ENCODE measurements at places on chromosomes 12 and 14. TPM values are rescaled to one million over a fixed set of nuclear protein-coding genes. Genes with fewer than 3 reads are reported as not detected.

DNA sequence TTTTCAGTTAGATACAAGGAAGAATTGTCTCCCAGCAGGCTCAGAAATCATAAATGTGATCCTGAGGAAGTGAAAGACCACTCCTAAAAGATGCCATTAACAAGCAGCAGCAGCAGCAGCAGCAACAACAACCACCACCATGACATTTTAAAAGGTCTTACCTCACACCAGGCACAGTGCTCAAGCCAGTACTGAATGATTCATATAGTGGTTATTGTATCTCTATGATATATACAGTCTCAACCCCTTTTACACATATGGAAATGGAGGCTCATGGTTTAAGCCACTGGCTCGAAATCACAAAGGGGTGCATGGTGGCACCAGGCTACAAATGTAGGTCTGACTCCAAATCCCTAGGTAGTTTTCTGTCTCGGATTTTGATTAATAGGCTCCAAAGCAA is 126.9 kb downstream of the KTN1 start:
- DNase-seq = no peak

DNA sequence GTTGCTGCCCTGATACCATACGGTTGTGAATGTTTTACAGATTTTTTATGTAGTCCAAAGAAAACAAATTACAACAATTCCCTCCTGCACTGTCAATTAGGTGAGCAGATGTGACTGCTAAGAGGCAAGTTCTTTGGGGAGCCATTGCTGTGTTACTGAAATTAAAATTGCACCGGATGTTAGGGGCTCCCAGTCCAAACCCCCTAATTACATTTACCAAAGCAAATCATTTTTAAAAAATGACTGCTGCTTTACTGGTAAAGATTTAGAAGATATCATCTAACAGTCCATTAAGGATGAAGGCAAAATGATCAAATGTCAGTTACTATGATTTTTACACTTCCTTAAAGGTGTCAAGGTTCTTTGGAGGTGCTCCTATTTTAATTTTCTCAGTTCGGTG is 70.1 kb upstream of the CSRP2 start:
- DNase-seq = no peak

- DNase-seq = no peak
Observed at GRCh38 chr12:75756771-75757170, 245.4 kb upstream of the KRR1 start.

The TAS2R31 gene
- 3.3 TPM for total RNA-seq

GRCh38 chr14:34003691-34004090 is 52.8 kb upstream of the EGLN3 start:
- DNase-seq = no peak

DNA sequence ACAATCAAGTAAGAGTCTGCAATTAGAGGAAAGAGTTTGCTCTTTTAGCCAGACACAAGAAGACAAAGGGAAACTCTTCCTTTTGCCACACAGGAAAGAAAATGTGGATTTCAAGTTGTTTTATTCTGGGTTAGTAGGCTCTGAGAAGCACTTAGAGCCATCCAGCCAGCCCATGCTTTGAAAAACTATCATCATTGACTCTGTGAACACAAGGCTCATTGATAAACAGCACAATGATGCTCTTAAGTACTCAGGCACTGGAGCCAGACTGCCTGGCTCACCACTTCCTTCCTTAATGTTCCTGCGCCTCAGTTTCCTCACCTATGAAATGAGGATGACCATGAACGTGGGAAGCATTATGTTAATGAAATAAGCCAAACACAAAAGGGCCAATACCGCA is 150.2 kb upstream of the EEA1 start:
- DNase-seq = no peak

DNA sequence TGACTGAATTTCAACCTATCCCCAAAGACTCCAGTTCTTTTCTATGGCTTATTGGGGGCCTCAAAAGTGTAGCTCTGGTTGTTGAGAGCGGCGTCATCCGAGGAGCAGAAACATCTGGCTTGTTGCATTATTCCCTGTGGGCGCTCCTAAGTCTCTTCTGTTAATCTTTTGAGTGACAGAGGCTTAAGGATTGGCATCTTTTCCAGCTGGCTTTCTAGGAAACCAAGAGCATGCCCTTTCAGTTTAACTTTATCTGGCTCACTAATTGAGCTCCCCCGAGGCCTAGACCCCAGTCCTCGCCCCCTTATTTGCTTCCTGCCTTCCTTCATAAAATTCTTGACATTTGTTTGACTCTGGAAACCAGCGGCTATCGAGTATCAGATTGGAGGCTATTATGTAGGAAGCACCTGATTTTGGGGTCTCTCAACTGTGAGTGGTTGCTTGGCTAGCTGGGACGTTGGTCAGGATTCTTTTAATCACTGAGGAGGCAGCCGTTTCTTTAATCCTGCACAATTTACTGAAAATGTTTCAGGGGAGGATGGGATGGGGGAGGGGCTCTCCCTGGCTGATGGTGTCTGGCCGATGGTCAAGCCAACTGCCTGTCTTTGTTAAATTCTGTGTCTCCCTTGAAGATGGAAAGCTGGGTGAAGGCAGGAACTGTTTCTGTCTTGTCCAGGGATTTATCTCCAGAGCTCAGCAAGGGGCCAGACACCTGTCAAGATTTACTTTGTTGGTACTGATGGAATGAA is 3.1 kb downstream of the SMOC1 start:
- no peak for DNase-seq

The NPAS3 gene
- 0.37 TPM for total RNA-seq

GRCh38 chr14:99426265-99426664 is 54.4 kb downstream of the SETD3 start:
- no peak for DNase-seq

- DNase-seq = no peak
Observed at GRCh38 chr14:31568161-31568560, 7.0 kb downstream of the NUBPL start.

The TAS2R13 gene
- total RNA-seq = 1.9 TPM

DNA sequence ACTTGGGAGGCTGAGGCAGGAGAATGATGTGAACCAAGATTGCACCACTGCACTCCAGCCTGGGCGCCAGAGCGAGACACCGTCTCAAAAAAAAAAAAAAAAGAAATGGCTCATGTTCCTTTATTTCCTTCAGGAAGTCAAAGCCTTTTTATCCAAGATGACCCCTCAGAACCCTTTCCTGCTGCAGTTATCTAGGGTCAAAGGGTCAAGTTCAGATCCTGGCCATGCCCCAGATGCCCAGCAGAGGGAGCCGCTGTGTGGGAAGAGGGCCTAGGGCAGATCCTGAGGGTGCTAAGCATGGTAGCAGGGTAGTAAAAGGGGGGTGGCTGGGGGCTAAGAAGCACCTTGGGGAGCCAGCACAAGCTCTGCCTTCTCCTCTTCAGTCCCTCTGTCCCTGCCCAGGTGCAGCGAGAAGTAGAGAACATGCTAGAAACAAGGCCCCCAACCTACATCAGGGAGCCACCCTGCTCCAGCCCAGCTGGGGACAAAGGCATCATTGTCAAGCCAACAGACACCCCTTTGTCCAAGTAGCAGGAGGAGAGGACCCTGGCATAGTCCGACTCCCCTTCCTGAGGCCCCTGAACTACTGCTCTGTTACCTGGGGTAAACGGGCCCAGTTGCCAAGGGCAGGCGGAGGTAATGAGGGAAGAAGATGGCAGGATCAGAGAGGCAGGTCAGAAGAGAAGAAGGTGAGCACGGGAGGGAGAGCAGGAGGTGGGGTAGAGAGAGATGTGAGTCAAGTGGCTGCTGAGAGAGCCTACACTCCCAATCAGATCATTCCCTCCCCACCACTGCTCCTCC is 6.5 kb downstream of the NFE2 start:
- DNase-seq = peak; percentile 74

DNA sequence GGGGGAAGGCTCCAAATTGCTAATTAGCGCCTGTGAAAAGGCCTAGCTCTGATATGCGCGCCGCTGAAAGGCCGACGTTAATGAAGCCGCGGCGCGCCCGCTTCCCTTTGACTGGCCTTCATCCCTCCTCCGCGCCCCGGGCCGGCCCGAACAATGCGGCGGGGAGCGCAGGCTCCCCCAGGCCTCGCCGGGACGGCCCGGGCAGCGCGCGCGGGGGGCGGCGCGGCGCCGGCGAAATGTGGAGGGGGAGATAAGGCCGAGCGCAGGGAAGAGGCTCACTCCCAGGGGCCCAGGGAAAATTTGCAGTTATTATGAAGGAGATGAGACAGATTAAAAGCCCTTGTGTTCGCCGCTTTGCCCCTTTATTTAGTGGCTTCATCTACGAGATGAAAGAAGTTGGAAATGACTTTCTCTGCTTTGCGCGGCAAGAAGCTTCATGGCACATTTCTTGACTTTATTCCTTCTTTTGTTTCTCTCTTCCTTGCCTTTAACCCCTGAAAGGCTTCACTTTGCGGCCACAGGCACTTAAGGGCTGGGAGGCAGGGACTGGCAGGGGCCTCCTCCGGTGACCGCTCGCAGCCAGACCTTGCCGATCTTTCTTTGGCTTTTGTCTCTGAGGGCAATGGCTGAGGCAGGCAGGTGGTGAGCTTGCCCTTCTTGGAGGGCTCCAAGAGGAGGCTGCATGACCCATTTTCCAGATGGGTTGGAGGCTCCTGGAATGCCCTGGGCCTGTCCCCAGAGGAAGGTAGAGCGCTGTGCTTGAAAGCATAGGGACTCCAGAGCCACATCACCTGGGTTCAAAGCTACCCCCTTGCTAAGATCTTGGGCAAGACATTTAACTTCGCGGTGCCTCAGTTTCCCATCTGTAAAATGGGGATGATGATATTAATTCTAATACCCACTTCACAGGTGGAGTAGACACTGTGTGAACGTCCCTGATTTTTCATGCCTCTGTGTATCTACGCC is 12.7 kb upstream of the GPATCH2L start:
- no peak for DNase-seq

DNA sequence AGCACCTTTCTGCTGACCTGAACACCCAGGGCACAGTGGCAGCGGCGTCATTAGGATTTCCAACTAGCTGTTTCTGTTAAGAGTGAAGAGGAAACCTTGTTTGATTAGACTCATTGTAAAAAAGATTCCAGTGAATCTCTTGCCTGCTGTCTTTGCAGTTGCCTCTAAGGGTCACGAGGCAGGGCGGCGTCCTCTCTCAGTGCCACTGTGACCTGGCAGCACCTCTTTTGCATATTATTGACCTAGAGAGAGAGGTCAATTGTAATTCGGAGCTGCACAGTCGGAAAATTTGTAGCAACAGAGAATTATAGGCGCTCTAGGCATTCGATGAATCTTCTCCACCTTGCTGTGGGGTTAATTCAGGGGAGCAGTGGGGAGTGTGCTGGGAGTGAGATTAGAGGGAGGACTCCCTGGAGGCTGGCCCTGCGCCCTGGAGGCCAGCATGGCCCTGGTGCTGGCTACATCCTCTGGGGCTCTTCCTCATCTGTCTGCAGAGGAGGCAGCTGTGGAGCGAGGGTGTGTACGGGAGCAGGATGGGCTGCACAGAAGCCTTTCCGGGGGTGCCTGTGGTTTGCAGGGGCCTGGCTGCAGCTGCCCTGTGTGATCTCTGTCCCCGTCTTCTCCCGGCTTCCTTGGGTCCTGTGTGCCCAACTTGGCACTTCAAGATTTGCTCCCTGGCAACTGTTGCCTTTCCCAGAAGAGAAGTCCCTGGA is 14.3 kb downstream of the PACS2 start:
- DNase-seq = no peak

- no peak for DNase-seq
Observed at GRCh38 chr14:61668282-61668681, 27.0 kb upstream of the HIF1A start.

The SLC25A47 gene
- 0.28 TPM for total RNA-seq

DNA sequence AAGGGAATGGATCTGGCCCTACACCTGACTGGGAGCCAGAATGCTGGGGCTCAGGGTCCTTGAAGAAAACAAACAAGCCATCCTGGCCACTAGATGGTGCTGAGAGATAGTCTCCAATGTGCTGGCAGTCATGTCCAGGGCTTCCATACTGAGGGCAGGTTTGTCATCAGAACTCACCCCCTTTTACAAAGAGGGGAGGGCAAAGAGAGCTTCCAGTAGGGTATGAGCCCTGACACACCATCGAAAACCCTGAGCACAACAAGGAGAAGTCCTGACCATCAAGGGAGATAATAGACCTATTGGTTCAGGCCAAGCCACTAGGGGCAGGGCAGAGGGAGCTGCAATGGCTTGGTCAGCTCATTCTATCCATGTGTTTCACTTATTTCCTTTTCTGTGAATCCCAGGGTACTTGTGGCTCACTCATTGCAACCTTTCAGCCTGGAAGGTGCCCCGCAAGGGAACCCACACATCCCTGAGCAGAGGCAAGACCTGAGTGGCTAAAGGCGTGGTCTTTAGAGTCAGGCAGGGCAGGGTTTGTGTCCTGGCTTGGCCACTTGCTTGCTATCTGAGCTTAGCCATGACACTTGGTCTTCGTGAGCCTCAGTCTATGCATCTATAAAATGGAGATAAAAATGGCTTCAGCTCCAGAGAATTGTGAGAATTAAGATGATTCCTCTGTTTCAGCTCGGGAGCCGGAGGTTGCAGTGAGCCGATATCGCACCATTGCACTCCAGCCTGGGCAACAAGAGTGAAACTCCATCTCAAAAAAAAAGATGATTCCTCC is 6.2 kb upstream of the PLEKHH1 start:
- peak; percentile 52 for DNase-seq

DNA sequence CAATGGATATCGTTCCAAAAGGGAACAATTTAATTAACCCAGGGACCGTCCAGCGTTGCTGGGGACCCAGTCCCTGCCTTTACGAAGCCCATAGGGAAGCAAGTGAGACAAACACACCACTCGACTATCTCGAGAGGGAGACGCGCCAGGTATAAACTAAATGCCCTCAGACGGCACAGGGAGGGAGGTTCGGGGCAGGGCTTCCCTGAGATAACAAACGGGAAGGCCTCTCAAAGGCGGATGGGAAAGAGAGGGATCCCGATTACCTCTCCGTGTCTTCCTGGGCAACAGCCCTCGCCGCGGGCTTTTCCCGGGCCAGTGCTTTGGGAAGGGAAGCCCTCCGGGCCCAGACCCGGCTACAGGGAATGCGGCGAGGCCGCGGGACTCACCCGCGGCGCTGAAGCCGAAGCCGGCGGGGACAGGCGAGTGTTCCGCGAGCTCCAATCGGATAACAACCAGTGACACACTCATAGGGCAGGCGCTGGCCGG is 390 bp downstream of the BRAP start:
- DNase-seq = peak; percentile 47

DNA sequence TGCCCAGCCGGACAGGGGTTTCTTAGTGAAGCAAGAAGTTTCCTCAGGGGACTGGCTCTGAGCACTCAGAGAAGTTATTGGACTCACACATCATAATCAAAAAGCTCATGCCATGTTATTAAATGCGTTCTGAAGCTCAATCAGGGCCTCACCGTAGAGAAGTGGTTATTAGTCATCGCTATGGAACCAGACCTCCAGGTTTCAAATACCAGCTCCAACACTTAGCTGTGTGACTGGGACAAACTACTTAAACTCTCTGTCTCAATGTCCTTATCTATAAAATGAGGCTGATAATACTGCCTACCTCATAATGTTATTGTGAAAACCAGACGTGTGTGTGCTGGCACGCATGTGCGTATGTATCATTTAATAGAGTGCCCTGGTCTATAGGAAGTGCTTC is 7.3 kb downstream of the STAT6 start:
- DNase-seq = no peak

- no peak for DNase-seq
Observed at GRCh38 chr12:68612202-68612601, 1.5 kb downstream of the RAP1B start.

The NPFF gene
- total RNA-seq = not detected

The ITGB7 gene
- 9.1 TPM for total RNA-seq

GRCh38 chr12:56013482-56013881 is 7.4 kb upstream of the IKZF4 start:
- no peak for DNase-seq

- DNase-seq = no peak
Observed at GRCh38 chr12:121983536-121984210, 38.0 kb upstream of the BCL7A start.
